ENCODE measurements at places on chromosomes 7 and 10. TPM values are rescaled to one million over a fixed set of nuclear protein-coding genes. Genes with fewer than 3 reads are reported as not detected.

Gene HTR7
- total RNA-seq: 0.32 TPM

Gene WEE2
- total RNA-seq: not detected

Gene CNTNAP2
- total RNA-seq: 1.1 TPM

Gene MPLKIP
- 34.8 TPM for total RNA-seq

Gene AKR1C4
- not detected for total RNA-seq

Gene TDRD1
- total RNA-seq: 0.51 TPM

Gene PRRT4
- 1.0 TPM for total RNA-seq

Gene MMRN2
- total RNA-seq: 19.2 TPM

Gene SEPHS1
- total RNA-seq: 55.5 TPM

Gene CC2D2B
- total RNA-seq: 0.92 TPM

Gene ARMH3
- 22.3 TPM for total RNA-seq

Gene SRRM3
- 11.3 TPM for total RNA-seq

Gene TEX36
- not detected for total RNA-seq

Gene GRM8
- total RNA-seq: not detected

Gene AFAP1L2
- total RNA-seq: 27.5 TPM

Gene C10orf71
- not detected for total RNA-seq

Gene NCOA4
- total RNA-seq: 86.4 TPM

Gene OR13A1
- total RNA-seq: not detected

Gene NUTM2A
- total RNA-seq: 2.5 TPM

Gene NPC1L1
- 0.28 TPM for total RNA-seq

Gene C10orf120
- not detected for total RNA-seq

Gene CCDC3
- total RNA-seq: 14.3 TPM

Gene PRTFDC1
- 16.7 TPM for total RNA-seq

Gene PLEKHS1
- total RNA-seq: 0.15 TPM

Gene EMX2
- 23.5 TPM for total RNA-seq

Gene ANKRD61
- 0.57 TPM for total RNA-seq

Gene ADAM8
- total RNA-seq: 4.7 TPM
